ENCODE measurements at places on chromosomes 4 and X.

DNA sequence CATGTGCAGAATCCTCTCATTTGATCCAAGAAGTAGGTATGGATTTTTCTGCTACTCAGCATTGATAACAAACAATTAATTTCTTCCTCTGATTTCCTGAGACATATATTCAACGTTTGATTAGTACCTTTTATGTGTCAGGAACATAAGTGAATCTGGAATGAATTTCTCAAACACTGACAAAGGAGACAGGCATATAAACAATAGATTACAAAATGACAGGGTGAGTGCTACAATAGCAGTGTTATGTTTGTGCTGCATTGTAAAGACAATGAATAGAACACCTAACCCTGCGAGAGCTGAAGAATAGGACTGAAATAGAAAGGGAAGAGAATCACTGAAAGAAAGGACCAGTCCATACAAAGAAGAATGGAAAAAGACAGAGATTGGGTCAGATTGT is 52.9 kb downstream of the ARHGAP24 start:
- DNase-seq: no peak

- no peak for DNase-seq
These were observed 83.2 kb downstream of the RBM47 start for GRCh38 chr4:40546506-40546905.

- no peak for DNase-seq
These were observed 158.0 kb upstream of the PRDX4 start for GRCh38 chrX:23509256-23509655.

DNA sequence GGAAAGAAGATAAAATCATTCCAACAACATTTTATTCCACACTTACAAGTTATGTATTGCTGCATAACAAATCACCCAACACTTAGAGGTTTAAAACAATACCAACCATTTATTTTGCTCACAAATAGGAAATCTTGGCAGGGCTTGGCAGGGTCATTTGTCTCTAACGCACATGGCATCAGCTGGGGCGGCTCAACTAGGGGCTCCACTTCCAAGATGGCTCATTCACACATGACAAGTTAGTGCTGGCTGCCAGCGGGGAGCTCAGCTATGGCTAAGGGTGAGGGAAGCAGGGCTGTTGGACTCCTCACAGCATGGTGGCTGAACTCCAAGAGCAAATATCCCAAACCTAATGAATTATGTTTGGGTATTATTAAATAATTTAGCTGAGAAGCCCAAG is 377.0 kb downstream of the ZNF674 start:
- DNase-seq: no peak

DNA sequence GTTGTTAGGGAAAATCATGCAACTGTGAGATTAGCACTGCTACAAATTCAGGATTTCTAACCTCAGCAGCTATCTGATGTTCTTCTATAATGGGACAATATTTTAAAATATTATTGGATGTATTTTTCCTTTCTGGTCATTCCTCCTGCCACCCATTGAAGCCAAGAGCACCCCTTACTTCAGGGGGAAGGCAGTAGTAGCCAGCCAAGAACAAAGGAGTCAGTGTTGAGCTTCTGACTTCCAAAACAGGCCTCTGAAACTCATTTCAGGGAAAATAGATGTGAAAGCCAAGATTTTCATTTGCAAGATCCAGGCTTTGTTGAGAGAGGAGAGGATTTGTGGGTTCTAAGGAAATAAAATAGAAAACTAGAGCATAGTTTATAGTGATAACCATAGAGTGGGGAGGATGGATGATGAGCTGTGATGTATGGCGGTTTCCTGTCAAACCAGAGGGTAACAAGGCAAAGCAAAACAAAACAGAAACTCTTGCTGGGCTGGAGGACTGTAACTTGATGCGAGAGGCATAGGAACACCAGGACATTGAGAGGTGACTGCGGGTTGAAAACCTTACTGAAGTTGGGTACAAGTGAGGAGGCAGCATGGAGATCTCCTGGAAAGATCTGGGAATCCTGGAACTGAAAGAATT is 173.7 kb upstream of the LEF1 start:
- DNase-seq: no peak

- DNase-seq: no peak
These were observed 112.3 kb downstream of the ASB9 start for GRCh38 chrX:15157624-15158023.

DNA sequence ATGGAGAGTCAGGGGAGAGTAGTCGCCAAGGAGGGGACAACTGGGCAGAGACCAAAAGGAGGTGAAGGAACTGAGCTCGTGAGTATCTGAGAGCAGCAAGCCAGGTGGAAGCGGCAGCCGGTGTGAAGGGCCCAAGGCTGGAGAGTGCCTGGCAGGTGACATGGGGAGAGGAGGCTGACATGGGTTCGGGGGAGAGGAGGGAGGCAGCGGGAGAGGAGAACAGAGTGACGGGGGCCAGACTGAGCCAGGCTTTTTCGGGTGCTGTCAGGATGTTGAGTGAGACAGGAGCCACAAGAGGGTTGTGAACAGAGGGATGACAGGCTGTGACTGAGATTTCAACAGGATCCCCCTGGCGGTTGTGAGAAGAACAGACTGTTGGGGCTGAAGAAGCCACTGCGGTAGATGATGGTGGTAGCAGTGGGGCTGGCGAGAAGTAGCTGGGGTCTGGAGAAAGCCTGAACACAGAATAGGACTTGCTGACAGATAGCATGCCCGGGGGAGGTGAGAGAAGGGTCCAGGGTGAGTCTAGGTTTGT is 5.7 kb downstream of the ELK1 start:
- peak; percentile 49 for DNase-seq

GRCh38 chr4:169428376-169428775 is 157.6 kb upstream of the SH3RF1 start:
- peak; percentile 24 for DNase-seq
